ENCODE measurements at places on chromosomes 2 and 18.
A peak's percentile ranks its signal among the peaks of the same experiment; 100 is the strongest.

DNA sequence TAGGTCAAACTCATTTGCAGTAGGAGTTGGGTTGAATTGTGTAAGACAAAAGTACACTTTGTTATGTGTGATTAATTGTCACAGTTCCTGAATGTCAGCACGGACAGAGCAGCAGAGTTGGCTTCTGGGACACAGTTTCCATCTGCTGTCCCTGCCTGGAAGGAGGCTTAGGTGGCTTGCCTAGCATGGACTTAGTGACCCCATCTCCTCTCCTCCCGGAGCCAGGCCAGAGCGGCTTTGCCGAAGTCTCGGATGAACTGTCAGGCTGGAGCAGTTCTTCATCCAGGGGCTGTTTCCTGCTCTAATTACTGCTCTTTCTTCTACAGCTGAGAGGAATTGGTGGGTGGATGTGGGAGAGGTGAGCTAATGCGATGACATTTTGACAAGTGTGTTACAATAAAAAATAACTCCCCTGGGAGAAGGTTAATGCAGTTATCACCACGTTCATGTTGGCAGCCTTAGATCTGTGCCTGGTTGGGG lies 102.0 kb downstream of the SH3RF3 start:
- DNase-seq = no peak

DNA sequence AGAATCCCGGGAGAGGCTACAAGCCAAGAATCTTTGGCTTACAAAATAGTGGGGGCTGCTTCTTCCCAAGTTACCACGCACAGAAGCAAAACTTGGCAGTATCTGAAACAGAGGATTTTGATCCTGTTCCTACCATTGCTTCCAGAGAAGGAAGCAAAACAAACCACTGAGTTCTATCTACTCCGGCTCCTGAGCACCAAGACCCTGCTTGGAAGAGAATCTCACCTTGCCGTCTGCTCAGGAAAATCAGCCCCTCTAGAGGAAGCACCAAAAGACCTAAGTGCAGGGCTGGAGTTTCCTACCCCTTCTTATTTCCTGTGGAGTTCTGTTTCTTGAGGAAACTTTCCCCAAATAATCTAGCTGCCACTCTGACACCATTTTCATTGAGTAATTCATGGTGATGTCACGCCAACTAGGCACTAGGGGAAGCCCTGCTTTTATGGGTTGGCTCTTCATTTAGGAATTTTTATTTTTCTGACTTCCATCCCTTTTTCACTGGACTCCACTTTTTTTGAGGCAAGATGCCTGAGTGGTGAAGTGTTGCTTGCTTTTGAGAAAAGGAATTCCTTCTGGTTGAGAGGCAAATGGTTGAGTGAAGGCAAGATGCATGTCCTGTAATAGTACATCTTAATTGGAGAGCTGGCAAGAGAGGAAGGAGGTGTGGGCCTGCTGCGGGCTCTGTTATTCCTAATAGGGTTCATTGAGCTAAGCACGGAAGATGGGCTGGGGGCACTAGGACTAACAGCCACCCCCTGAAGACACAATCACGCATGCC lies 36.8 kb upstream of the EML4 start:
- no peak for DNase-seq

DNA sequence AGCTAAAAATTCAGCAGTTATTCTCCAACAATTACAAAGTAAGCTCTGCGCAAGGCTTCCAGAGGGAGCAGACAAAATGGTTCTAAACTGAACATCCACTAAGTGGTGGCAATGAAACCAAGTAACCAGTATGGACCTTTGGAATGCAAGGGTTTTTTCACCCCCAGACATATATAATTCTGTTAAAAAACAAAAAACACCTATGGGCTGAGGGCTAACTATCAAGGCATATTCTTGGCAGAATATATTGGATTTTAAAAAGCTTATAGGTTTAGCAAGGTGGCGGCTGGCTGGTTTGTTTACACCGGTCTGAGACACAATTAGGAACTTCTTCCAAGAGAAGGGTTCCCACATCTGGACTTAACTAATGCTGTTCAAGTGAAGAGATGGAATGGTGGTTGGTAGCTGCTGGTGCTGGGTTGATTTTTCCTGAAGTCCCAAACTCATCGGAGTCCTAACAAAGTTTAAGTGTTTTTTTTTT lies 2.8 kb downstream of the ZFP36L2 start:
- DNase-seq = no peak

DNA sequence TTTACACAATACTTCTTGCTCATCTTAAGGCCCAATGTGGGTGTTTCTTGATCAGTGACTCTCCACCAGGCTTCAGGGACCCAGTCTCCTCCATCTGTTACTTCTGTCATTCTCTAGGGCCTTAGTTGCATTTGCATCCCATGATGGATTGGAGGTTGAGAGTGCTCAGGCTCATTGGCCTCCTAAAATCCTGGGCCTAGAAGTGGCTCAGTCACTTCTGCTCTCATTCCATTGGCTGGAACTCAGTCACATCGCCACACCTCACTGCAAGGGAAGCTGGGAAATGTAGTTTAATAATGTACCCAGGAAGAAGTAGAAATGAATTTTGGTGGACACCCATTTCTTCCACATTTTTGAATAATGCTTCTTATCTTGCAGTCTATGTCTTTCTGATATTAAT lies 223.5 kb downstream of the HRH4 start:
- no peak for DNase-seq

DNA sequence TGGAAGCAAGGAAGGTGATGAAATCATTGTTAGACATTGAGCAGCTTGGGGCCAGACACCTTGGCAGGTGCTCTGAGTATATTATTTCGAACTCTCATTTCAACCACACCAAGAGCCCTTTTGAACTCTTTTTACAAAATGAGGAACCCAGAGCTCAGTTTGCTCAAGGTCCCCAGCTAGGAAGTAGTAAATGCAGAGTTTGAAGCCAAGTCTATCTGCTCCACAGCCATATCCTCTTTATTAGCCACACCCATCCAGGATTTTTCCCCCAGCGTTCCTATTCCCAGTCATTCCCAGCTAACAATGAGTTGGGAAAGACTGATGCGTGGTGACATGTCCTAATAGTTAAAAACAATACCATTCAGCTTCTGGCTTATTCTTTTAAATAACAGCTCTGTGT lies 40.2 kb downstream of the SEMA4F start:
- no peak for DNase-seq

- DNase-seq = no peak
Observed at GRCh38 chr2:18829976-18830375, 240.6 kb upstream of the NT5C1B start.

DNA sequence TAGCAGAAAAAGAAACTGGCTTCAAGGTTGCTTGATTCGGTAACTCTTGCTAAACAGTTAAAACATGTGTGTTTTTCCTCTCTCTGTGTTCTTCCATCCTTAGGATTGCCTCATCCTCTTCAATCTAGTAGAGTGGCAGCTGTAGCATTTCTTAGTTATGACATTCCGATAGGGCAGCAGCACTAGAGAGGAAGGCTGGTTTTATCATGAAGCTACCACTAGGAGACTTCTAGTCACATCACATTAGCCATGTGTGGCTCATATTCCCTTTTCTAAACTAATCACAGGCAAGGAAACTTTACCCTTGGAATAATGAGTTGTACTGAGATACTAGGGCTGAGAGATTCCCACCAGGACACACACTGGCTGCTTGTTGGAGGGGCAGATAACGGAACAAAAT lies 187.6 kb downstream of the DOK6 start:
- no peak for DNase-seq

DNA sequence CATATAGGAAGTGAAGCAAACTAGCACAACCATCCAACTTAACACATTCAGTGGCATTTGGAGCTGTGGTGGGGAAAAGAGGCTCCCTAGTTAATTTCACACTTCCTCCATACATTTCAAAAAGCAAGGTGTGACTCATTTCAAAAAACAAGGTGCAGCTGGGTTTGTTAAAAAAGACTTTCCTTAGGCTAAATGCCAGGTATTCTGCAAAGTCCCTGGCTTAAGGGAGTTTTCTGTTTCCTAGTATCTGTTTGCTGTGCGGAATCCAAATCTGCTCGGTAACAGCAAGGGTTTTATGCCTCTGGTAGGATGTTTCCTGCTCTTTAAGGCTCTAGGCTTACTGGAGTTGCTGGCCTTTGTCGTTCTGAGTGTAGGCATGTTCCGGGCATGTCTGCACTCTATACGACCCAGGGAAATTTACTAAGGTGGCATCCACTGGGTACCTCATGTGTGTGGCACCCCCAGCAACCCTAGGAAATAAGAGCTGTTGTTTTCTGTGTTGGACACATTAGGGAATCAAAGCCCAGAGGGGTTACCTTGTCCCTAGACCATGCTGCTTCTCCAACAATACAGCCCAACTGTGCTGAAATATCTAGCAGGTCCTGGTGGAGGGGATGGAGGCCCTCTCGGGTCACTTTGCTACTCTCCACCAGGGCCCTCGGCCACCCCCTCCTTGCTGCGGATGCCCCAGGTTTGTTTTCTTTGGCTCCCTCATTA lies 634 bp upstream of the MSGN1 start:
- no peak for DNase-seq

- no peak for DNase-seq
Observed at GRCh38 chr2:51960841-51961335, 929.0 kb upstream of the NRXN1 start.

DNA sequence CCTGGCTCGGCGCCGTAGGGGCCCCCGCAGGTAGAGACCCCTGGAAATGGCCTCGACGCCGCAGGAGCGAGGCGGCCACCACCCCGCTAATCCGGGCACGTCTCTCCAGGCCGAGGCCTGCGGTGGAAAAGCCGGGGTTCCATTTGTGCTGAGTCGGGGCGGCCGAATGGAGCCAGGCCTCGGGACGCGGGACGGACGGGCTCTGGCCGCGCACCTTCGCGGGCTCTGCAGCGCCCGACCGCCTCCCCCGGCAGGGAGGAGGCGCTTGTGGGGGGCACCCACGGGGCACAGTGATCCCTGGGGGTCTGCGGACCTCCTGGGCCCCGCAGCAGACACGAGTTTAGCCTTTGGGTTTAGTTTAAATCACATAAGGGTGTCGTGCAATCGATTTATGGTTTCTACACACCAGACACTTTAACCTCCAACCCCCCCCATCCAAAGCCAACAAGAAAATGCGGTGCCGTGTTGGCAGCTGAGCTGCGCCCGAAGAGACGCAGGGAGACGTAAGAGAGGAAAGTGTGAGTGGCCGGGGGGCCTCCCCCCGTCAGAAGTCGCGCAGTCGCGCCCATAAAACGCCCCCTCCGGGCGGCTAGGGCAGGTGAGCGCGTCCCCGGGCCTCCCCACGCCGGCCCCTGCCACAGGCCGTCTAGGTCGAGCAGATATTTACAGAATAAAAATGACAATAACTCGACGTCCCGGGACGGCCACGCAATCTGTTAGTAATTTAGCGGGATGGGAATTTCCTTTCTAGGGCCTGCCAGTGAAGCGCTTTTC lies 1.0 kb upstream of the NFATC1 start:
- DNase-seq = peak; percentile 82

GRCh38 chr18:77366067-77366719 lies 116.5 kb downstream of the GALR1 start:
- DNase-seq = no peak

GRCh38 chr2:54572636-54573536 lies 116.8 kb downstream of the SPTBN1 start:
- DNase-seq = peak; percentile 67

- no peak for DNase-seq
Observed at GRCh38 chr2:72082021-72082601, 65.6 kb downstream of the CYP26B1 start.

DNA sequence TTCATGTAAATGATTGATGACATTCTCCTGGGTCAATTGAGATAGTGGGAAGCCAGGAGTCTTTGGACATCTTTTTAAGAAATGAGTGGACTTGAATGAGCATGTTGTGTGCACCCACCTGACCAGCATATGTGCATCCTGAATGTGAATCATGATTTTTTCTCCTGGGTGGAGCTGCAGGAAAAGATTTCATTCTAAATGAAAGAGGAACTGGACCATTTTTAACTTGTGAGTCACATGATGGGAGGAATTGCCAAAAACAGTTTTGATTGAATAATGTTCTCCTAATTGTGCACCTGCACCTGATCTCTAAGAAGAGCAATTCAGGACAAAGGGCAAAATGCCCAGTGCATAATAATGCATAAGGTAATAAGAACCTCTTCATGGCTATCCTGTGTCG lies 32.3 kb downstream of the COPS8 start:
- DNase-seq = no peak

GRCh38 chr18:23689031-23689615 lies at the start of gene LAMA3:
Gene LAMA3, plus strand, starts transcription at chr18:23689453. Its CDS starts 231 bp downstream, at chr18:23689684.
- DNase-seq = peak; percentile 37

DNA sequence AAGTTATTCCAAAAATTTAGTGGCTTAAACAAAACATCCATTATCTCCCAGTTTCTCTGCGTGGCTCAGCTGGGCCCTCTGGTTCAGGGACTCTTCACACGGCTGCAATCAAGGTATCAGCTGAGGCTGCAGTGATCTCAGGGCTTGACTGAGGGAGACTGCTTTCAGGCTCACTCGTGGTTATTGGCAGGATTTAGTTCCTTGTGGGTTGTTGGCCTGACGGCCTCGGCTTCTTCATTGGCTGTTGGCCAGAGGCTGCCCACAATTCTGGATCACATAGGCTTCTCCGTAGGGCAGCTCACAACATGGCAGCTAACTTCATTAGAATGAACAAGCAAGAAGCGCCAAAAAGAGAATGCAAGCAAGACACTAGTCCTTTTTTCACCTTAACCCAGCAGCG lies 90.1 kb downstream of the ABI2 start:
- no peak for DNase-seq

DNA sequence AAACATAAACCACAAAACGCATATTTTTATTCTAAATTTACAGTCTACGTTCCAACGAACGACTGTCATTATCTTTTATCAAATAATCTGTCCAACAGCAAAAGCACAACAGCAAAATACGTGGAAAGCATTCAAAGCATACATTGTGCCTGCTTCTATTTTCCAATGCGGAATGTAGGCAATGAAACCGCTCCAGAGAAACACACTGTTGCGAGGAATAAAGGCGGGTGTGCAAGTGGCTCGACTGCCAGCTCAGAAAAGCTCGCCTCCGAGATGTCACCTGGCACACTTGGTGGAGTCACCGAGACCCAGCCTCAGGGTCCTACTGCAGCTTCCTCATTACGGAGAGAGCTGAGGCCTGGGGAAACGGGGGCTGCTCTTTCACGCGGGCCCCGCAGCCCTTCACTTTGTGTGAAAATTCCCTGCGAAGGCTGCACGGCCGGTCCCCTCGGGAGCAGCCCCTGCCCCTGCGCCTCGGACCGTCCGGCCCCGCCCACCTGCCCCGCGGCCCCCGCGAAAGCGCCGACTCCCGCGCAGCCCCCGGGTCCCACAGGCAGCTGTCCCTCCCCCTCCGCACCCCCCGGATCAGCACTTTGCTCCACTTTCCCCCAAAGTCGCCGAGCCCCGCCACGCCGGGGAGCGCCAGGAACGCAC lies 752 bp downstream of the MGAT4A start:
- peak; percentile 62 for DNase-seq

- no peak for DNase-seq
Observed at GRCh38 chr2:120985174-120985996, 249.7 kb downstream of the GLI2 start.

DNA sequence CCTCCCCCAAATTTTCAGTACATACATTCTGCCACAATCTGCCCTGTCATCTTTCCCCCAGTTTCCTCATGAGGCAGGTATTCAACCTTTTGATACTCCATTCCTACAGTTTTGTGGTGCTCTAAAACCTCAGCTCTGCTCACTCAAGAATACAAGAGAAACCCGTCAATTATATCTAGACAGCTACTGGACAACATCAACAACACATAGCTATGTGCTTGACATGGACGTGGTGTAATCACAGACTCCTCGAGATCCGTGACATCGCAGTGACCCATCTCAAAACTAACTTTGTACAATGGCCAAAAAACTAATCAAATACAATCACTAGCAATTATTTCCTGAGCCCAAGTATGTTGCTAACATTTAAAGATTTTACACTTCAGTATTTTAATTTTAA lies 23.6 kb downstream of the WDSUB1 start:
- no peak for DNase-seq

GRCh38 chr2:219574484-219575311 lies 2.6 kb downstream of the INHA start:
- DNase-seq = no peak
